Iris pigment epithelial cell (primary cell): ENCODE measurements at places on chromosomes 5 and 9.

- DNase-seq, result peak; percentile 10
Observed at GRCh38 chr9:107138261-107138992, 144.7 kb upstream of the RAD23B start.

- DNase-seq, result no peak
Observed at GRCh38 chr9:97905228-97905627, 17.1 kb downstream of the TRMO start.

DNA sequence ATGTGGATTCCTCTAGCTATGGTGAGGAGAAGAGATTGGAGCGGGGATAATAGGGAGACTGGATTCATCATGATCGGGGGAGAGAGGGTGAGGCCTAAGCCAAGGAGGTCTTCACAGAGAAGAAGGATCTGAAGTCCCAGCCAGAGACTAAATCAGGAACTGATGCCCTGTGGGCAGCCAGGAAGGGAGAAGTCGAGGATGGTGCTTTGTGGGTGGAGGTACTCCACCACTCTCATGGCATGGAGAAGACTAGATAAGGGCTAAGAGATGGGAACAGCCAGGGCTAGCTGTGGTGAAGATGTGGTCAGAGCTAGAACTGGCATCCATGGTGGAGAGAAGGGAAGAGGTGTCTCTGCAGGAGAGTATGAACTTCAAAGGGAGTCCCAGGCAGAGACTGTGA lies 3.0 kb upstream of the RGS14 start:
- DNase-seq, result no peak

- no peak for DNase-seq
Observed at GRCh38 chr9:127209948-127210640, 54.5 kb upstream of the GARNL3 start.

DNA sequence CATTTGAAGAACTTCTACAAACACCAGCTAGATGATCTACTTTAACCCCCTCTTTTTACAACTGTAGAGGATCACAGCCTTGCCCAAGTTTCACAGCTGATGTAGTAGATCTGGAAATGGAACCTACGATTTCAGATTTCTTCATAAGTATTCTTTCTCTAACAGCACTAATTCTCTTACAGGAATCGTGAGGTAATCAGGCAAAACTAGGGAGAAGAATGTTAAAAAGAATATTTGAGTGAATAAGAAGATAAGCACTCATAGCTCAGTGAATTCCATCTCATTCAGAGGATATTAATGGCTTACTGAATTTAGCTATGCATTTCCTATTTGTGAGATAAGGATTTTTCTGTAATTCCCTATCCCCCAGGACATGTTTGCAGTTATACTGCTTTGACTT lies 42.1 kb downstream of the NADK2 start:
- DNase-seq, result peak; percentile 67
